T-helper 17 cell (primary cell): ENCODE measurements at places on chromosomes 11 and 22.

GRCh38 chr11:117200813-117201657 lies 1.9 kb downstream of the TAGLN start:
- no peak for DNase-seq

GRCh38 chr11:107791343-107792048 lies 67.1 kb downstream of the SLC35F2 start:
- DNase-seq = no peak

GRCh38 chr11:108693852-108694251 lies 29.0 kb downstream of the DDX10 start:
- DNase-seq = no peak

DNA sequence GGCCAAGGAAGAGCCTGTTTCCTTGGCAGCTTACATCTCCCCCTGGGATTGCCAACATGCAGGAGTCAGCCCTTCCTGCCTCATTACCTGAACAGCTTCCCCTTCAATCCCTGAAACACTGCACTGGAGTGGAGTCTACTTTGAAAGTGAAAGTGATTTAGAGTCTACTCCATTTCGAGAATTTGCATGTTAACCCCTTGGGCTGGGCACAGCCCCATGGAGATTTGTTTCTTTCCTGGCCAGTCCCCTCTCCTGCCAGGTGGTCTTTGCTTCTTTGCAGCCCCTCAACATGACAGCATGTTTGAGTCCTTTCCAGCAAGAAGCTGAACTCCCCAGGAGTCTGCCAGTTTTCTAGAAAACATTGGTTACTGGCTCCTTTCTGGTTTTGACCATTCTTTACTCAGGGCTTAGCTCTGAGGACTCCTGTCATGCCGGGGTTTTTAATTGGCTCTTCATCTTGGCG lies 59.9 kb downstream of the TRAF6 start:
- DNase-seq = no peak

- DNase-seq = no peak
Measured at GRCh38 chr11:12075822-12076821, 34.3 kb upstream of the MICAL2 start.

DNA sequence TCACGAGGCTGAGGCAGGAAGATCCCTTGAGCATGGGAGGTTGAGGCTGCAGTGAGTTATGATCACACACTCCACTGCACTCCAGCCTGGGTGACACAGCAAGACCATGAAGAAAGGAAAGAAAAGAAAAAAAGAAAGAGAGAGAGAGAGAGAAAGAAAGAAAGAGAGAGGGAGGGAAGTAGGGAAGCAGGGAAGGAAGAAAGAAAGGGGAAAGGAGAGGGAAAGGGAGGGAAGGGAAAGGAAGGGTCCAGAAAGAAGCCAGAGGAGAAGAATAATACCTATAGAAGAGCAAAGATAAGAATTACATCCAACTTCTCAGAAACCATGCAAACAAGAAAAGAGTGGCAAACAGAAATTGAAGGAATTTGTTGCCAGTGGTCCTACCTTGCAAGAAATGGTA lies 17.2 kb upstream of the ZFTA start:
- DNase-seq = no peak

- peak; percentile 24 for DNase-seq
Measured at GRCh38 chr22:41762980-41763779, 37.3 kb upstream of the CCDC134 start.

- no peak for DNase-seq
Measured at GRCh38 chr11:14042686-14043465, 80.4 kb downstream of the SPON1 start.

DNA sequence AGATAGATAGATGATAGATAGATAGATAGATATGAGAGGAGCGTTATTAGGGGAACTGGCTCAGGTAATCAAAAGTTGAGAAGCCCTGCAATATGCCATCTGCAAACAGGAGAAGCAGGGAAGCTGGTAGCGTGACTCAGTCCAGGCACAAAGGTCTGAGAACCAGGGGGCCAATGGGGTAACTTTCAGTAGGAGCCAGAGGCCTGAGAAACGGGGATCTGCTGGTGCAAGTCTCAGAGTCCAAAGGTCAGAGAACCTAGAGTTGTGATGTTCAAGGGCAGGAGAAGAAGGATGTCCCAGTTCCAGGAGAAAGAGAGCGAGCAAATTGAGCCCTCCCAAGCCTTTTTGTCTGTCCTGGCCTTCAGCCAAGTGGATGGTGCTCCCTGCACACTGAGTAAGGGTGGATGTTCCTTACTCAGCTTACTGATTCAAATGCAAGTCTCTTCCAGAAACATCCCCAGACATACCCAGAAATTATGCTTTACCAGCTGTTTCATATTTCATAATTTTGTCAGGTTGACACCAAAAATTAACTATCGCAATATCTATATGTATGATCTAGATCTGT lies 87.8 kb upstream of the SLC22A12 start:
- DNase-seq = no peak

DNA sequence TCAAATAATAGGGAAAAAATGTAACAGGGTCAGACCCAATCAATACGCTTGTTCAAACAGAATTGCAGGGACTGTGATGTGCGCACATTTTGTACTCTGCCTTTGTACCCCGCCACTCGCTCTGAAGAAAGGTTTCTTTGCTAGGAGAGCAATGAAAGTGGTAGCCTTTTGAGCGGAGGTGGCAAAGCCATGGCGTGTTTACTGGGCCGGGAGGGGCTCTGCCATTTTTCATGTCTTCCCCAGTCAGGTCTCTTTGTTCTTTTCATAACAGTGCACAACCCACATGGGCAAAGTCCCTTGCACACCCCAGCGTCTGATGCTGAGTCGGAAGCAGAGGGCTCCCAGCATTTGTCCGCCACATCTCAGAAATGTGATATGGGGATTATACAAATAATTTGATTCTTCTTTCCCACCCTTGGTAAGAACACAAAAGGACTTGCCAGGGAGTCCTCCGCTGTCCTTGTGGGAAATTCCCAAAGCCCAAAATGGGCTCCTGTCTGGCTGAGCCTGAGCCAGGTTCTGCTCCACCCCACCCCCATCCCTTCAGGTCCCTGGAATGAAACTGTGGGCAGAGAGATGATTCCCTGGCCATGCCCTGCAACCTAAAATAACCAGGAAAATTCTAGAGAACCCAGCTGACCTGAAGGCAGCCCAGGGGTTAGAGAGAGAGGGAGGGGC lies 36.6 kb downstream of the C11orf58 start:
- DNase-seq = no peak

- DNase-seq = no peak
Measured at GRCh38 chr22:43890901-43891331, 897 bp downstream of the PNPLA5 start.

DNA sequence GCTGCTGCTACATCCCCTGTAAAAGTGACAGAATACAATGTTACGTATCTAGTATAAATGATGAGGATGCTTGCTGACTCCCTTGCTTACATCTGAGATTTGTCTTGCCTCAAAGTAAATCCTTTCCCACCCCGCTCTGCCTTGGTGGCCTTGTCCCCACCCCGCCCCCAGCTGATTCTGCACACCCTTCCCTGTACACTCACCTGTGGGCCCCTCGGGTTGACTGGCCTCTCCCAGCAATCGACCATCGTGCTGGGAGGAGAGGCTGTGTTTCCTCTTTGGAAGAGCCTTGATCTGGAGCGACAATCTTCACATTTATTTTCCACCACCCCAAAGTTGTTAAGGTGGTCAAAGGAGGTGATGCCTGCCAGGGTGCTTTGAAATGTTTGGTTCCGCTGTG lies 249.4 kb downstream of the TBC1D22A start:
- DNase-seq = no peak

DNA sequence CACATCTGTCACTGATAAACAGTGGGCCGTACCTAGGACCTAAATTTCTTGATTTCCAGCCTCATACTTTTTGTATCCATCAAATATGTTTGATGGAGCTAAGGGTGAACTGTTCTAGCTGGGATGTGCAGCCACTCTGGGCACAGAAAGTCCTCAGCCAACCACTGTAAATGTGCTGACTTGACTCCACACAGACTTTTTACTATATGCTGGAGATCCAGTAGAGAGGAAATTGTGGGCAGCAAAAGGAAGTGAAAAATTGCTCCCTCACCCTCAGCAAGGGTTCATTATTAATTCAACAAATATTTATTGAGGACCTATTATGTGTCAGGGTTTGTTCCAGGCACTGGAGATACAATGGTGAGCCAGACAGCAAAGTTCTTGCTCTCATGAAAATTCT lies 54.2 kb upstream of the AMPD3 start:
- no peak for DNase-seq

- no peak for DNase-seq
Measured at GRCh38 chr22:21029486-21030025, 2.8 kb downstream of the SLC7A4 start.

DNA sequence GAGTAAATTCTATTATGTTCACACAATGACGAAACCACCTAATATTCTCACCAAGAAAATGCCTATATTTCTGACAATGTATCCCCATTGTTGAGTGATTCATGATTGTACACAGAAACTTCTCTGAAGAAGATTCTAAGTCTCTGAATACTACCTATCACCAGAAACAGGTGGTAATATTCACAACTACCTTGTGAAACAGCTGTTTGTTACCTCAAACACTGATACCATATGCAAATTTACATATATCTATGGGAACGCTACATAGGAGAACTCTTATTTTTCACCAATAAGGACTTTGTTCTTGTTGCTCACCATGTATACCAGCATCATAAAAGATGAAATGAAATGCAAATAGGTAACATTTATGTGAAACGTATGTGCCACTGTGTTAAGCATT lies 59.3 kb downstream of the PDGFD start:
- DNase-seq = no peak

DNA sequence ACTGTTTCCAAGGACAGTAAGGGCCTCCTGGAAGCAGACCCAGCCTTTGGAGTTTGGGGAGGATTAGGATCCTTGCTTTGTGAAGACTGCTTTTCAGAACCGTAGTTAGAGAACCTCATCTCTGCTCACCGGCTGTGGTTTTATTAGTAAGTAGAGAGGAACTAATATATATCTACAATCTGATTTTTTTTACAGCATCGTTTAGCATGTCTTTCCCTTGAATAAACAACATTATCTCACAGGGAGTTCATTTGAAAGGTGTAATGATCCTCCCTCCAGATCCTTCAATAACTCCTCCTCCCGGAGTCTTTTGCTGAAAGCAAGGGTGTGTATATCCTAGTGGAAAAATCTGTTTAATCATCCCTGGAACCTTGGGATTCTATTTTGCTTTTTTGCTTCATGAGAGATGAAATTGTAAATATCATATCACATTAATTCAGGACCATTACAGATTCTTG lies 132.7 kb downstream of the DBX1 start:
- no peak for DNase-seq

DNA sequence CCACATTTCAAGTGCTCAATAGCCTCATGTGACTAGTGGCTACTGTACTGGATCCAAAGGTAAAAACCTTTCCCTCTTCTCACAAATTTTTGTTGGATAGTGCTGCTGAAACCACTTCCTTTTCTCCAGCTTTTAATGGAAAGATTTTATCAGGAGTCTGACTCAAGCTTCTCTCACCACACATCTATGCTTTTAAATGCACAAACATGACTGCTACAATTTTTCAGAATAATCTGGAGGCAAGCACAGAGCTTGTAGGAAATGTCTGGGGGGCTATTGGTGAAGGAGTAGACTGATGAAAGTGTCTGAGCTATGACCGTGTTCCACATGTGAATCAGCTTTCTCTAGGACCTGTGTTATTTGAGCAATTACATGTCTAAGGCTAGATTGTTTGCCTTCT lies 101.1 kb upstream of the FAT3 start:
- DNase-seq = no peak

GRCh38 chr11:104005234-104005855 lies 31.1 kb upstream of the DDI1 start:
- DNase-seq = no peak

- no peak for DNase-seq
Measured at GRCh38 chr22:37290737-37291136, 8.4 kb downstream of the CYTH4 start.

DNA sequence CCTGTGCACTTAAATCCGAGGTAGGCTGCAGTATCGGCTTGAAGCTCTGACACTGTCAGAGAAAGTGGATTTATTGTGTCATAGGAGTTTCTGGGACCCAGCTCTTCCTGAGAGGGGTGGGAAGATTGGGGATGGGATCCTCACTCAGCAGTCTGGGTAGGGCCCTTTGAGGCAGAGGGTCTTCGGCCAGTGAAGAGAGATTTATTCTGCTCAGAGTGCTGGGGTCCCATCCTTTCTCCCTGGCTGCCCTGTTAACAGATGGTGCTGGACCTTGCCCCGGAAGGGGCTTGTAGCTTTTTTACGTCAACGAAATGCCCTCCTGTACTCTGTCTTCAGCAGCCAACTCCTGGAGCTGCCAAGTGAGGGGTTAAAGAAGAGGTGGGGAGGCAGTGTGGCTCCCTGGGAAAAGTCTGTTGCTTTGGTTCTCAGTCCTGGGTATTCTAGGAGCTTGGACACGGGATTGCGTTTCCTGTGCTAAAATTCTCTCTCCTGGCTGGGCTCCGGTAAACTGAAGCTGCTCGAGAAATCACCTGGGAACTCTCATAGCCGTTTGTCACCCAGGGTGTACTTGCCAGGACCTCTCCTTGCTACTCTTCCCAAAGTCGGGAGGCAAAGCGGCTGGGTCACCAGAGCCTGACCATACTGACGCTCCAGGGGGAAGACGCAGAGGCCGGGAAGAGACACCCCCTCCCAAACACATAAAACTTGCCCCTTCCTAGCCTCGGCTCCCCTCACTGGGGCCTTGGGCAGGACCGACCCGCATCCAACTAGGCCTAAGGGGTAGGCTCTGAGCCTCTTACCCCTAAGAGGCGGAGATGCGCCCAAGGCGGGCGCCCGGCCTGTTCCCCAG lies 806 bp upstream of the SMDT1 start:
- DNase-seq = peak; percentile 25

DNA sequence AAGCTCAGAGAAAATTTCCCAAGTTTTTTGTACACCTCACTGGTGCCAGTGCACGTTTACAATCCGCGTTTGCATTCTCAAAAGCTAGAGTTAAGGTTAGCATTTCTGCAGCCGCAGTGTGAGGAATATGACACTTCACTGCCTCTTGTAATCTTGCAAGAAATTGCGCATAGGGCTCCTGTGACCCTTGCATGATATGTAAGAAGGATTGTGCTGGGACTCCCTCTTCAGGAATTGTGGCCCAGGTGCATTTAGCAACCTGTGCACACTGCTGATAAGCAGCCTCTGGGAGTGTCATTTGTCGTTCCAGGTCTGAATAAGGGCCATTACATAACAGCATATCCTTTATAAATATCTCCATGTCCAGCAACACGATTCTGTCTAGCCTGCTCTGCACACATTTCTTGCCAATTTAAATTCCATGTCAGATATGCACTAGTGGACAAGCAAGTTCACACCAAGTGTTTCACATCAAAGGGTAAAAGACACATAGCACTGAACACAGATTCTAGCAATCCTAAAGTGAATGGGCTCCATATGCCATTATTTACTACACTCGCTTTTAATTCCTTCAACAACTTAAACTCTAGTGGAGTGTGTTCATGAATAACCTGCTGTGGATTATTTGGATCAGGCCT lies 69.2 kb upstream of the INCENP start:
- DNase-seq = no peak
